ENCODE measurements at places on chromosomes 12 and 14.
A peak's percentile ranks its signal among the peaks of the same experiment; 100 is the strongest.

DNA sequence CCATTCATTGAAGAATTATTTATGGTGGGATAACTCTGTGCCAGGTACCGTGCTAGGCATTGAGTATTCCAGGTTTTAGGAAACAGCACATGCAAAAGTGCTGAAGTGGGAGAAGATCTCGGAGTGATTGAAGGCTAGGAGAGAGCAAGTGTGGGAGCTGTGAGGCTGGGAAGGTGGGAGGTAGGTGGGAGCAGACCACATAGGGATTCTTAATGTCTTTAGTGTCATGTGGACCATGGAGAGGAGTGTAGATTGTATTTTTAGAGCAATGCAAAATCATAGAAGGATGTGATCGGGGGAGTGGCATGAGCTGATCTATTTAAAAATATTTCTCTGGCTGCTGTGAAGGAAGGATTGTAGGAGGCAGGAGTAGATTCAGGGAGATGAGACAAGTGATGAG lies 5.4 kb downstream of the PTPN11 start:
- DNase-seq: no peak

DNA sequence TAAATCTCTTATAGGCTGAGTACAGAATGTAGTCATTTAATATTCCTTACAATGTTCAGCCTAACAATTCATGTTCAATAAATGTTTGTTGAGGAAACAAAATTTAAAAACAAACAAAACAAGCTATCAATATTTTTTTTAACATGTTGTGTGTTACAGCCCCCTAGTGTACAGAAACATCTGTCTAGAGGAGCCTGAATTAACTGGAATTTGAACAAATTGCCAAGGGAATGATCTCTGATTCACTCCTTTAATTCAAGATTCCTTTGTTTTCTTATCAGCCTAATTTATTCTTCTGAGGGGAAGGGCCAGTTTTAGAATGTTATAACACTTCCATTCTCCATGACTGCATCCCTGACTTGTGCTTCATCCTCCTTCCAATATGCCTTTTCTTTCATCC lies 127.2 kb downstream of the CMAS start:
- no peak for DNase-seq

DNA sequence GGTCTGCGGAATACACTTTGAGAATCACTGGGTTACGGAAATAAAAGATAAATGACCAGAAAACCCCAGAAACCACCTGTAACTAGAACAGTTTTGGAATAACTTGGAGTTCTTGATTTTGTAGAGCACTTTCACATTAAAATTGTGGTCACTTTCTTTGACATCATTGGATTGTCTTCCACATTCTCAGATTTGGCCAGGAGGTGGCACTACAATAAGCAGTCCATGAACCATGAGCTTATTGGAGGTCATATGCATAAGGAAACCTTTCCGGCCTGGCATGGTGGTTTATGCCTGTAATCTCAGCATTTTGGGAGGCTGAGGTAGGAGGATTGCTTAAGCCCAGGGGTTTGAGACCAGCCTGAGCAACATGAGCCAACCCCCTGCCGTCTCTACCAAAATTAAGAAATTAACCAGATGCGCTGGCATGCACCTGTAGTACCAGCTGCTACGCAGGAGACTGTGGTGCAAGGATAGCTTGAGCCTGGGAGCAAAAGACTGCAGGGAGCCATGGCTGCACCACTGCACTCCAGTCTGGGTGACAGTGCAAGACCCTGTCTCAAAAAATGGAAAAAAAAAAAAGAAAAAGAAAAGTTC lies 107.7 kb upstream of the CAND1 start:
- peak; percentile 23 for DNase-seq

DNA sequence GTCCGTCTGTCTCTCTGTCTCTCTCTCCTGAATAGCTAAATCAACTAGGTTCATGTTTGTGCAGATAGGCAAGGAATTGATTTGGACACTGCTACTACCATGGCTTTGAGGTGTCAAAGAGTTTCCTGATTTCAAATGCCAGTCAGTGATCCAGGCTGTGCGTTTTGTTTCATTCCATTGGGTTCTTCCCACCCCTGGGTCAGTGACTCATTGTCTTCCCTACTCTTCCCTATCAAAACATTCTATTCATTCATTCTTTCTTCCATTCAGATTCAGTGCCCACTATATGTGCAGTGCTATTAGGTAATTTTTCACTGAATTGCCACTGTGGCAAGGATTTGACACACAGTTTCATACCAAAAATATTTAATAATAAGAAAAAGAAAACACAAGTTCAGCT lies 50.4 kb downstream of the RPH3A start:
- no peak for DNase-seq

- no peak for DNase-seq
These were observed 15.5 kb upstream of the ATP6V0A2 start for GRCh38 chr12:123696646-123697045.
